ENCODE measurements at places on chromosomes 12 and 14.

- DNase-seq: no peak
Measured at GRCh38 chr12:6115389-6115788, 9.1 kb downstream of the VWF start.

DNA sequence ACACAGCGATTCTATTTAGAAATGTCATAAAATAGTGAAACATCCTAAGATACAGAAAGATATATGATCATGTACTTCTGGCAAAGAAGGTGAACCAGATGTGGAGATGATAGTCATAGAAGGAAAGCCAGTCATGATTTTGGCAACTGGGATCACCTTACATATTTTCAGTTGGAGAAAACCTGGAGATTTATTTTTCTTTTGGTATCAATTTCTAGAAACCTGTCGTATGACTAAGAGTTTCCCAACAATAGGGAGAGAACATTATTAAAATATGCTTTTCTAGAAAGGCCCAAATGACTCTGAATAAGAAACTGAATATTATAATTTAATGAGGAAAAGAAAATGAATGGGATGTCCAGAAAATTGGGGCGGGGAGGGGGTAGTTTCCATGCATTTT, 396.4 kb downstream of the ZFP36L1 start:
- no peak for DNase-seq

DNA sequence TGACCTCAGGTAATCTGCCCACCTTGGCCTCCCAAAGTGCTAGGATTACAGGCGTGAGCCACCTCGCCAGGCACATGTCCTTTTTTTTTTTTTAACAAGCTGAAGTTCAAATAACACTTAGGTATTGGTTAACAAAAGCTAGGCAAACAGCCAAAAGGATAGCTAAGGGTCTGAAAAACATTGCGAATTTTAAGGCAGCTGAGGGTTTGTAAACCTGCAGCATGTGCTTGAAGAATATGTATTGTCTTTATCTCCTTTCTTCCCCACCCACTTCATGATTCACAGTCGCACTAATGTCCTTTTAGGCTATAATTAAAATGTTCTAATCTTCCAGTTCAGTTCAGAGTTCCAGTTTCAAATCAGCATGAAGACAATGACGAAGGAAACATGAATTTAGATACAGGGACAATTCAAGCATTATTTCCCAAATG, 30.1 kb upstream of the CERS5 start:
- DNase-seq: no peak

GRCh38 chr14:104290756-104291122, 152.4 kb downstream of the KIF26A start:
- DNase-seq: no peak

- DNase-seq: peak; percentile 23
Measured at GRCh38 chr14:61625165-61625564, 70.1 kb upstream of the HIF1A start.

- DNase-seq: no peak
Measured at GRCh38 chr12:109861689-109862314, 18.5 kb downstream of the GLTP start.

DNA sequence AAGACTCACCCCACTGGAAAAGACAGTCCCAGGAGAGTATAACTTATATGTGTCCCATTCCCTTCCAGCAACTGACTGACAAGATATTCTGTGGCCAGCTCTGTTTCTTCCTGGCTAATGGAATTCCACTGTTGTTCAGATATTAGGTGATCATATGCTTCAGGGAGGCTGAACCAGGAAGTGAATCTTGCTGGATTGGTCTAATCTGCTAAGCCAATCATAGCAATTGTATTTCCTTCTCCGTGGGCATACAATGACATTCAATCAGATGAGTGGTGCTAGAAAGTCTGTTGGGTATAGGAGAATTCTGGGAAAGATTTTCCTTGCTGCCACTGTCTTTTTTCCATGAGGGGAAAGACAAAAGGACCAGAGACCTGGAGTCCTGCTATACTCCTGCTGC, 12.1 kb downstream of the PYGL start:
- no peak for DNase-seq

GRCh38 chr12:49138587-49138986, 7.4 kb upstream of the TUBA1B start:
- no peak for DNase-seq

GRCh38 chr14:40576880-40577478, 1029.7 kb upstream of the LRFN5 start:
- DNase-seq: no peak

DNA sequence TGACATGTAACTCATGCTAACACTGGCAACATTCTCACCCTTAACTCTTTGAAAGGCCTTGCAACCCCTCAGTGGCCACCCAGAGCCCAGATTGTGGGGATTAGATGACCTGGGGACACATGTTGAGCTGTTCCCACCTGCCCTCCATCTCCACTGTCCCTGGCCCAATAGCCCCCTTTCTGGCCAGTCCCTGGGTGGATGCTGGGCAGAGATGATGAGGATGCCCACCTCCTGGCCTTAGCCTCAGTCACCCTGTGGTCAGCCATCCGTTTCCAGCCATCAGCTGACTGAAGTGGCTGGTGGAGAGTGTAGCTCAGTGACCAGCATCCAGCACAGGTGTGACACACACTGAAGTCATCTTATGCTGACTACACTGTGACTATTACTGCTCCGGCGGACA, 4.7 kb downstream of the ANHX start:
- no peak for DNase-seq

Measured in A549 (cell line).